ENCODE measurements at places on chromosomes 1 and 21. TPM values are rescaled to one million over a fixed set of nuclear protein-coding genes. Genes with fewer than 3 reads are reported as not detected.

CRABP2 gene
- total RNA-seq, result 1.1 TPM

MX2 gene
- total RNA-seq, result 25.3 TPM

CSF3R gene
- total RNA-seq, result not detected

DNA sequence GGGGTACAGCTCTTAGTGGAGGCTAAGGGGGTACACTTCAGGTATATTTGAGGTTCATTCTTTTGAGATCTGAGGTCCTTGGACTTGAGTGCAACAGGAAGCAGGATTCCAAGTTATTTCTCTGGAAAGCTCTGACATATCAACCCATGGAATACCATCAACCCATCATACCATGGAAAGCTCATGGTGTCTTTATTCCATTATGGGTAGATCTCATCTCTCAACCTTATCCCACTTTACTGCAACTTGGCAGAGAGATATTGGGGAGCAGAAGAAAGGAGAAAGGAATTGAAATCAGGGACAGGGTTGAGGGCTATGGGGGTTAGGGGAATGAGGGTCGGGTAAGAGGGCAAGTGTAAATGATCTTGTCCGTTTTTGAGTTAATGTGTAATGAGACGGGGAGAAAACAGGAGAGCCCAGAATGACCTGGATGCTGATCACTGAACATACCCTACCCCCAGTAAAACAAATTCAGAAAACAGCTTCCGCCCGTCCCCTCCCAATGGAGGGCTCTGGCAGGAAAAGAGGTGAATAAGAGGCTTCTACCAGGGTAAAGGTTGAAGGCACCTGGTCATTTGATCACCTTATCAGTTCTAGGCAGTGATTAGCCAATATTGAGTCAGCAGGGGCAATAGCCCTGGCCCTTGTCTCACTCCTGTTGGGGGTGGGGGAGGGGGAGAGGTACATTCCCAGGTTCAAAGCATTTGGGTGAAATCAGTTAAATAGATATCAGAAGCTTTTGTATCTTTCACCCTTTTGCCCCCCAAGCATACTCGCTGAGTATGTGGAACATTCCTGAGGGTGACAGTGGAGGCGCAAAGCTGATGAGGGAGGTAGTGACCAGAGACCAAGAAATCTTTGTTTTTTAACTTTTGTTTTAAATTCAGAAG is 622 bp upstream of the APOA2 start:
- no peak for DNase-seq

DNA sequence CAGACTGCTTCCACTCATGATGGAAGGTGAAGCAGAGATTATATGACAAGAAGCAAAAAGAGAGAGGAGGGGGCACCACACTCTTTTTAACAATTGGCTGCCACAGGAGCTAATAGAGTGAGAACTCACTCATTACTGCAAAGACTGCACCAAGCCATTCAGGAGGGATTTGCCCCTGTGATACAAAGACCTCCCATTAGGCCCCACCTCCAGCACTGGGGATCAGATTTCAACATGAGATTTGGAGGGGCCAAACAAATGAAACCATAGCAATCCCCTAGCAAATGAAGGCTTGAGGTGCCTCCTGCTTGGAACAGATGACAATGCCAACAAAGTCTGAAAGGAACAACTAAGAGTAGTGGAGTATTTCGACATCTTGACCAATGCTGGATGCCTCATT is 122.5 kb upstream of the COA6 start:
- no peak for DNase-seq

DNA sequence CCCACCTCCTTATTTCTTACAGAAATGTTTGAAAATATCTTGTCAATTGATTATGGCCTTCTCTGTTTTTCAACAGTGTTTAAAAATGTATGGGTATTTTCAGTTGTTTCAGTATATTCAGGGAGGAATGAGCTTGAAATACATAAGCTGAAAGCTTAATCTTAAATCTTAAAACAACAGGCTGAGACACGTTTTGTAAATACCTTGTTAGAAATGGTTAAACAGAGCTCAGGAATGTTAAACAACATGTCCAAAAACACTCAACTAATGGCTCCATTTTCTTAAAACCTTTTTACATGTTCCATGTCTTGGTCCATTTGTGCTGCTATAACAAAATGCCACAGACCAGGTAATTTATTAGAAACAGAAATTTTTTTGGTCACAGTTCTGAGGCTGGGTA is 953.8 kb upstream of the ADGRL2 start:
- no peak for DNase-seq

DNA sequence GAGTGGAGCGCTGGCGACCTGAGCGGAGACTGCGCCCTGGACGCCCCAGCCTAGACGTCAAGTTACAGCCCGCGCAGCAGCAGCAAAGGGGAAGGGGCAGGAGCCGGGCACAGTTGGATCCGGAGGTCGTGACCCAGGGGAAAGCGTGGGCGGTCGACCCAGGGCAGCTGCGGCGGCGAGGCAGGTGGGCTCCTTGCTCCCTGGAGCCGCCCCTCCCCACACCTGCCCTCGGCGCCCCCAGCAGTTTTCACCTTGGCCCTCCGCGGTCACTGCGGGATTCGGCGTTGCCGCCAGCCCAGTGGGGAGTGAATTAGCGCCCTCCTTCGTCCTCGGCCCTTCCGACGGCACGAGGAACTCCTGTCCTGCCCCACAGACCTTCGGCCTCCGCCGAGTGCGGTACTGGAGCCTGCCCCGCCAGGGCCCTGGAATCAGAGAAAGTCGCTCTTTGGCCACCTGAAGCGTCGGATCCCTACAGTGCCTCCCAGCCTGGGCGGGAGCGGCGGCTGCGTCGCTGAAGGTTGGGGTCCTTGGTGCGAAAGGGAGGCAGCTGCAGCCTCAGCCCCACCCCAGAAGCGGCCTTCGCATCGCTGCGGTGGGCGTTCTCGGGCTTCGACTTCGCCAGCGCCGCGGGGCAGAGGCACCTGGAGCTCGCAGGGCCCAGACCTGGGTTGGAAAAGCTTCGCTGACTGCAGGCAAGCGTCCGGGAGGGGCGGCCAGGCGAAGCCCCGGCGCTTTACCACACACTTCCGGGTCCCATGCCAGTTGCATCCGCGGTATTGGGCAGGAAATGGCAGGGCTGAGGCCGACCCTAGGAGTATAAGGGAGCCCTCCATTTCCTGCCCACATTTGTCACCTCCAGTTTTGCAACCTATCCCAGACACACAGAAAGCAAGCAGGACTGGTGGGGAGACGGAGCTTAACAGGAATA is 4.2 kb downstream of the TFAP2E start:
- DNase-seq, result peak; percentile 76

- DNase-seq, result no peak
Measured at GRCh38 chr1:62926681-62927252, 142.8 kb downstream of the ATG4C start.

DNA sequence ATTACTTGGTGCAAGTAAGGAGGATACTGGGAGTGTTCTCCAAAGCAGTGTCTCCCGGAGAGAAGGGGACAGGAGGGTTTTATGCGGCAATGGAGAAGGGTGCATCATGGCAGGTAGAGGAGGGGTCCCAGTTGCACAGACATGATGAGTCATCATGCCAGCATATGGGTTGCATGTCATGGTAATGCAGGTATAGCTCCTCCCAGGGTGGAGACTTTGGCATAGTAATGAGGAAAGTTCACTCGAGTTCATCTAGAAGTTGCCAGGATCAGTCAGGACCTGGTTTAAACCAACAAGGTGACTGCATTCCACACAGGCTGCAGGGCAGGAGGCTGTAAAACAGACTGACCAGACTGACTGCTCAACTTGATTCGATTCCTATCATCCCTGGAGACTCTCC is 355.7 kb upstream of the DUSP10 start:
- no peak for DNase-seq

GRCh38 chr1:114341299-114341698 is 169.7 kb downstream of the TRIM33 start:
- peak; percentile 72 for DNase-seq

- DNase-seq, result no peak
Measured at GRCh38 chr21:29154270-29154669, 23.8 kb downstream of the MAP3K7CL start.

DNA sequence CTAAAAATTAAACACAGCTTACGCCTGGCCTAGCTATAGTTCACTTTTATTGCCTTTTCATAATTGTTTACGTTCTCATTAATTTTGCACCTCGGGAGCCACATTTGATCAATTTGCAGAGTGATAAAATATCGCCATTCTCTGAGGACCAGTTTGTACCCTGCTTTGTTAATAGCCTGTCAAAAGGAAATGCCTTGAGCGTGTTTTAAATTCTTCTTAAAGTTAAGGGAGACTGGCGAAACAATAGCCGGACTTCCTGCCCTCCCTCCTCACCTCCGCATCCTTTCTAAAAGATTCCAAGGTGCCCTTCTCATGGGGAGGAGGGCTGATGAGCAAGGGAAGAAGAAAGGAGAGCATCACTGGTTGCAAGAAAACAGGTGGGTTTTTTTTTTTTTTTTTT is 271.6 kb downstream of the KCNJ6 start:
- no peak for DNase-seq

All from activated CD4-positive, alpha-beta memory T cell treated with anti-CD3 and anti-CD28 coated beads for 36 hours (primary cell).